ENCODE measurements at places on chromosomes 13 and 19. TPM values are rescaled to one million over a fixed set of nuclear protein-coding genes. Genes with fewer than 3 reads are reported as not detected.

RANBP3 gene
- 43.3 TPM for total RNA-seq

BLOC1S3 gene
- total RNA-seq = 20.2 TPM

ZNF563 gene
- not detected for total RNA-seq

IRGC gene
- total RNA-seq = not detected

EXOC3L2 gene
- 1.8 TPM for total RNA-seq

KIRREL2 gene
- total RNA-seq = 0.47 TPM

KANK3 gene
- 6.1 TPM for total RNA-seq

DMKN gene
- total RNA-seq = 32.5 TPM

DLL3 gene
- total RNA-seq = 10.1 TPM

HCST gene
- 0.44 TPM for total RNA-seq

KLK15 gene
- not detected for total RNA-seq

PEG3 gene
- not detected for total RNA-seq

TICAM1 gene
- 10.0 TPM for total RNA-seq

NLRP11 gene
- not detected for total RNA-seq

CYP2F1 gene
- total RNA-seq = not detected

SLC1A6 gene
- not detected for total RNA-seq

FAM83E gene
- 0.22 TPM for total RNA-seq

PLEKHA4 gene
- 1.9 TPM for total RNA-seq

PSG1 gene
- total RNA-seq = 0.15 TPM

ZNF491 gene
- not detected for total RNA-seq

TNNI3 gene
- total RNA-seq = 7.7 TPM

NLRP9 gene
- not detected for total RNA-seq

PLD3 gene
- total RNA-seq = 260 TPM

CEACAM16 gene
- not detected for total RNA-seq

TMEM221 gene
- total RNA-seq = 0.85 TPM

RNF17 gene
- total RNA-seq = not detected

DNAJC15 gene
- 0.10 TPM for total RNA-seq

All from A549 treated with Mapracorat at 1 μM for 4 hours (cell line).